T-helper 1 cell (primary cell): ENCODE measurements at places on chromosomes 3 and 15.

- DNase-seq: no peak
These were observed 2.5 kb downstream of the SNRK start for GRCh38 chr3:43288850-43289249.

DNA sequence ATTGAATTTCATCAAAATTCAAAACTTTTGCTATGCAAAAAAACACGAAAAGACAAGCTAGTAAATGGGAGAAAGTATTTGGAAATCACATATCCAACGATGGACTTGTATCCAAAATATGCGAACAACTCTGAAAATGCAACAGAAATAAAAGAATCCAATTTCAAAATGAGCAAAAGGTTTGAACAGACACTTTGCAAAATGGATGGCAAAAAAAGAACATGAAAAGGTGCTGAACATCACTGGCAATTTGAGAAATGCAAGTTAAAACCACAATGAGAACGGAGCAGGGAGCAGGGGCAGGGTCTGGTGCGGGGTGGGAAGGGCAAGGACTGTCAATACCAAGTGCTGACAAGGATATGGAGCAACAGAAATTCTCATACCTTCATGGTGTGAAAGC lies 23.1 kb upstream of the FOXP1 start:
- no peak for DNase-seq

DNA sequence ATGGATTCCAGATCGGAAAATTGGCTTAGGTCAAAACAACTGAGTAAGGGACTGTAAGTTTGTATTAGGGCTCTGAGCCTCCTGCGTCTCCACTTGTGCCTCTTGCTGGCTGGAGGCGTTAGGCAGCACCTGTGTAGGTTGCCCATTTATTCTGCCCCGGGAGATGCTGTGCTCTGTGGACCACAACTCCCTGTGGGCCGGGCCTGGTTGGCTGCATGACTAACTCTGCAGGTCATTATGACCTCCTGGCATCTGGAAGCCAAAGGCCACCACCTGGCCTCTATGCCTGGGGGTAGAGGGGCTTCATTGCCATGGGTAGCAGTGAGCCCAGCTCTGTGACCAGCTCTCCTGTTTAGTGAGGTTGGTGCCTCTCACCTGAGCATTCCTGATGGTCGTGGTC lies 36.0 kb upstream of the BDH1 start:
- no peak for DNase-seq

DNA sequence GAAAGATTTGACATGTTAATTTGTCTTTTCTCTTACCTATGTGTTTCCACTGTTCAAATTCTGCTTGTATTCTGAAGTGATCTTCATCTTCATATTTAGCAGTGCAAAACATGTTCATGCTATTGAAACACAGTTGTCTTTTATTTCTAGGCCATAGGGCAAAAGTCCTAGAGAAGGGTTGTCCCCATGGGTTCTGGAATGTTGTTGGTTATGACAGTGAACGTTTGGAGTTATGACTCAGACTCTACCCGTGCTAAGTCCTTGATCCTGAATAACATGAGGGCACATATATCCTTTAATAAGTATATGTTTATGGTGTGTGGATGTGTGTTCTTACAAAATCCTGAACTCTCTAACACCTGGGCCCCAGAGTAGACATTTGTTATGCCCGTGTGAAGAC lies 23.0 kb upstream of the ARPP21 start:
- no peak for DNase-seq

DNA sequence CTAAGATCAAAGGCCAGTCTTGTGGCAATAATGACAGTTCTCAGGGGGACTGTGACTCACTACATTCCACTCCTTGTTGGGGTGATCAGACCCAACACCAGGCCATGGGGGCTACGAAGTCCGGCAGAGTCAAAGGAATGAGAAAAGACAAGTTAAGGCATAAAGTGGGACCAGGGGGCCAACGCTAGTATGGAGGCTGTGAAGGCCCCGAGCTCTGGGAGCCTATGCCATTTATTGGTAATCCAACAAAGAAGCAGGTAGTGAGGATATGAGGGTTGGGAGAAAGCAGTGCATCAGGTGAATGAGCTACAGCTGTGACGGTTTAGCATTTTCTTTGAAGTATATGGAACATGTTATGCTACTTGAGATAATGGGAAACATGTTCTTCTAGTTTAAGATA lies 104.4 kb upstream of the C2CD4B start:
- no peak for DNase-seq

DNA sequence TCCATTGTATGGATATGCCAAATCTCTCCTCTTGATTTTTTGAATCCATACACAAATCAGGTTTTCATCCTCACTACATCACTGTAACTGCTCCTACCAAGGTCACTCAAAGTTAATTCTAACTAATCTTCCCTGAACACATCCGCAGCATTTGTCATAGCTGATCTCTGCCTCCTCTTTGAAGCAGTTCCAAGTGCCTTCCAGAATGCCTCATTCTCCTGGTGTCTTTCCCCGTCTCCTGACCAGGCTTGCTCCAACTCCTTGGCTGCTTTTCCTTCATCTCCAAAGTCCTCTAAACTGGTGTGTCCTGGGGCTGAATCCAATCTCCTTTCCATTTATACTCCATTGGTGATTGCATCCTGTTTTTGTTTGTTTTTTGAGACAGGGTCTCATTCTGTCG lies 26.8 kb downstream of the KLHDC8B start:
- DNase-seq: no peak

DNA sequence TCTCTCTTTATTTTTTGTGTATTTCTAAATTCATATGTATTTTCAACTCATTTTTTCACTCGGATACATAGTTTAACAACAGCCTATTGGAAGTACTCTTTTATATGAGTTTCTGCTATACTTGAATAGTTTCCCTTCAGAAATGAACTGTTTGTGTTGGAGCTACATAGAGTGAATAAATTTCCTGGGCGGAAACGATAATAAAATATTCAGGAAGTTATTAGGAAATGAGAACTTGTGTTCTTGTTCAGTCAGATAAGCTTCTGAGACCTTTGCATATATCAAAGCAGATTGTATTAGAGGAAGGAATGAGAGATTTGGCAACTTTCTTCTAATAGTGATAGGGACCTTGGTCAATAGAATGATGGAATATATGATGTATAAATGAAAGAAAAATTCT lies 27.3 kb downstream of the NEO1 start:
- DNase-seq: no peak

DNA sequence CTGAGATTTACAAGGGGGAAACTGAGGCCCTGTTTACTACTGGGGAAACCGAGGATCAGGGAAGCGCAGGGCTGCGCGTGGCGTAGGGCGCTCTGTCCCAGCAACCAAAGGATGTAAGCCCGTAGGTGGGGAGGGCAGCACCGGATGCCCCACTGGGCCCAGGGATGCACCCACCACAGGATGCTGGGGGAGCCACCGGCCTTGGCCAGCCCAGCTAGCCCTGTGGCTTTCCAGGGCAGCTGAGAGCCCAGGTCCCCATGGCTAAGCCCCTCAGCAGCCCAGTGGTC lies 33.4 kb downstream of the RPN1 start:
- DNase-seq: no peak

DNA sequence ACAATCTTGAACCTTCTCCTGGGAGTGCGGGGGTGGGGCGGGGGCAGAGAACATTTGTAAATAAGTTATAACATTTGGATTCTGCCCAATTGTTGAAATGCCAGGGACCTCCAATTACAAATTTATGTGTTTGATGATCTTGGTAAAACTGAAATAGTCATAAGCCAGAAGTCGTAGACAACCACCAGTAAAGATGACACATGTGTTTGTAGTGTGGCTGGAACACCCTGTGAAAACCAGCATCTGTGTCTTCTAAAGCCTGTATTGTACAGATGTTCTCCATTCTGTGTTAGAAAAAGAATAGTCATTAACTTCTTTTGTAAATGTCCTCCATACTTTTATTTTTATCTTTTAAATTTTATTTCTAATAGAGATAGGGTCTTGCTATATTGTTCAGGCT lies 61.8 kb downstream of the ARIH1 start:
- no peak for DNase-seq

- DNase-seq: no peak
These were observed 76.4 kb downstream of the FNDC3B start for GRCh38 chr3:172115787-172116186.

DNA sequence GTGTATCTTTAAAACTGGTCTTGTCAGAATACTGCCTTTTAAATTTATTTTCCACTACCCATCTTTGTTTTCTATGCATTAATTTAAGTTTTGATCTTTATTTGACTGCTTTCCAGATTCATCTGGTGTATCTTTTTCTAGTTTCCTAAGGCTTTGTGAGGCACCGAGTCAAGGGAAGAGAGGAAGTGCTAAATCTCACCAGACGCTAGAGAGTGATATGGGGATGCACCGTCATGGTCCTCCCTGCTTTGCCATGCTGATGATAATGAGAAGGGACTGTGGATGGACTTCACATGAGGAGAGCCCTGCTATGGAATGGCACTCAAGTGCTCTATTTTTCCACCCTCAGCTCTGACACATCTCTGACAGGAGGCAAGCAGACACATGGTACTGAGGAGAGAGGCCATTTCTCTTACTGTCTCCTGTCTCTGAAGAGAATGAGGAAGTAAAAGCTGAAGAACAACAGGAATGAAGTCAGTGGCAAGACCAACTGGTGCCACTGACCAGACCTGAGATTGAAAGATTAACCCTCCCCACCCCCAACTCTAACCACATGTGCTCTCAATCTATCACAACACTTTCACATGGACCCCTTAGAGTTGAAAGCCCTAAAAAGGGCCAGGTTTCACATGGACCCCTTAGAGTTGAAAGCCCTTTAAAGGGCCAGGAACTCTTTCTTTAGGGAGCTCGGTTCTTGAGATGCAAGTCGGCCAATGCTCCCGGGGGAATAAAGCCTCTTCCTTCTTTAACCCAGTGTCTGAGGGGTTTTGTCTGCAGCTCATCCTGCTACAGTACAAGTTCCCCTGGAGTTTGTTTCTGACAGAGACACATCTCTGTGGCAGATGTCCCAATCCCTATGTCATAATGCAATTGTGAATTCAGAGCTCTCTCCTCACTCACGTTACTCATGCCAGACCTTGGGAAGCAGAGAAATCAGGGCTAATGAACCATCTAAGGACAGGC lies at the start of gene IQCF2:
Gene IQCF2 (plus strand): TSS at position 913 of the 963 bp plus-strand sequence. CDS start 52 bp downstream, outside the sequence.
- DNase-seq: no peak

DNA sequence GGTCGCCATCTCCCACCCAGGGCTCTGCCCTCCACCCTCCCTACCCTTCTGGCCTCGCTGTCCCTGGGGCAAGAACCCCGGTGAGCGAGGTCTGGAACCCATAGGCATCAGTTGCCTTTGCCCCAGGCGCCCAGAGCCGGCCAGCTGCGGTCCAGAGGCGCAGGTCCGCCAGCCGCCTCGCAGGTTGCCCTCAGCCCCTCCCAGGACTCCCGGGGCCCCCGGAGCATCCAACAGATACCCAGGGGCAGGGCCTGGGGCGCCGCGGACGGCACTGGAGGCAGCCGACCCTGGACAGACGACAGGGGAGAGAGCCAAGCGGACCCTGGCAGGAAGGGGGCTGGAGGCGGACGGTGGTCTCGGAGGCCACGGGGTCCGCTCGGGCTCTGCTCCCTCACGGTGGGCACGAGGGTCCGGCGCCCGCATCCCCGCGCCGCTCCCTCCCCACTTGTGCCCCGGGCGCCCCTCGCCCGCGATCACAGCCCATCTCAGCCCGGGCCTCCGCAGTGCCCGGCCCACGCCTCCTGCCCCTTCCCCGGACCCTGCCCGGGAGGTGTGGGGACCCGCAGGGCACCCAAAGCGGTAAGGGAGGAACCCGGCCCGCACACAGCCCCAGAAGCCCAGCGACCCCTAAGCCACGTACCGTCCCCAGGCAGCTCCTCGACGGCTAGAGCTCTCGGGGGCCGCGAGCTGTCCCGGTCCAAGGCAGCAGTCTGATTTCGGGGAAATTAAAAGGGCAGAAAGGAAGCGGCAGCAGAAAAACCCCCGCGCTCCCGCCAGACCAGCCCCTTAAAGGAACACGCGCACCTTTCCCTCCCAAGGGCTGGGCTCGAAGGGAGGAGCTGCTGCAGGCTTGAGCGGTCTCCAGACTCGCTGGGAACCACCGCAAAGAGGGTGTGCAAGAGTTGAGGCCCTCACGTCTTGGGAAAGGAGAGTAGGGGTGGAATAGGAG lies at the start of gene HAPLN3:
Gene HAPLN3 (minus strand): TSS at position 726 of the 949 bp plus-strand sequence. CDS start 8,246 bp downstream, outside the sequence.
- peak; percentile 37 for DNase-seq

DNA sequence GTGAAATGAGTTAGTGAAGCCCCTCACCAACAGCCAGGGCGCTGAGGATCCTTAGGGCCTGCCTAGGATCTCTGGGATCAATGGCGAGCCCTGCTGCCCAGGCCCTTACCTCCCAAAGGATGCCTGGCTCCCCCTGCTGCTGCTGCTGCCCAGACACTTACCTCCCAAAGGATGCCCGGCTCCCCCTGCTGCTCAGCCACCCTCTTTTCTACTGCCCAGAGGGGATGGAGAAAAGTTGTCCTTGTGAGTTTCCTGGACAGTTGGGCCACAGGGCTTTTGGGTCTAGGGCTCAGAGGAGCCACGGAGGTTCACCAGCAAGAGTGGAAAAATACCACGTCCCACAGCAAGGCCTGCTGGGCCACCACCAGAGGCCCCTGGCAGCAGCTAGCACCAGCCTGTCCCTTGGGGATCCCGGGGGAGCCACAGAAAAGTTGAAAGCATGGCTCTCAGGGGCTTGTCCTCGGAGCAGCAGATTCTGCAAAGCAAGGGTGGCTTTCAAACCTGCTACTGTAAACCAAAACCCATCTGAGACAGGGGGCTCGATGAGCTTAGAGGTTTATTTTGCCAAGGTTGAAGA lies 59.4 kb downstream of the SLC6A6 start:
- DNase-seq: peak; percentile 23

GRCh38 chr15:28932361-28932760 lies 46.6 kb downstream of the APBA2 start:
- no peak for DNase-seq

GRCh38 chr15:66132251-66132816 lies 121.2 kb downstream of the MEGF11 start:
- DNase-seq: no peak

GRCh38 chr3:43695443-43695842 lies 4.7 kb downstream of the ABHD5 start:
- no peak for DNase-seq

DNA sequence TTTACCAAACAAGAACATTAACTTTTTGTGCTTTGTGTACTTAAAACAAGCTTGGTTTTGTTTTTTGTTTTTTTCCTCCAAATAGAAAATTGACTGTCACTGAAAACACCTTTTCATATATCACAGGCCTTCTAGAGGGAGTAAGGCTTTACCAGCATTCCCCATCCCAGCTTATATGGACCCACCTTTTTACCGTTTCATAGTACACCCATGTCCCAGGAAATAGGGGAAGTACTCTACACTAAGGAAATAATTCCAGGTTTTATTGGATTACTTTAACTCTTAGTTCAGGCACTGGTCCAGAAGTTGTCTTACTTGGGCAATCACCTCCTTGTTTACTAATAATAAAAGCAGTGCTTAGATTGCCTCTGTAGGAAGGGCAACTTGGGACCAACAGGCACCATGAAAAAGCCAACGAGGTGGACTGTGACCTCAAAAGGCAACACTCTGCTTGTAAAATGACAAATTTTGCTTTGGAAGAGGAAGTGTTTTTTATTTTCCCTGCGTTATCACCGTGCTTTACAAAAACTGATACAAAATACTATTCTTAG lies 26.2 kb downstream of the HMG20A start:
- DNase-seq: no peak
